MG63 (cell line): ENCODE measurements at places on chromosomes 6 and 20. TPM values are rescaled to one million over a fixed set of nuclear protein-coding genes. Genes with fewer than 3 reads are reported as not detected.

Gene SCUBE3
- total RNA-seq, result 2.5 and 4.2 TPM in 2 replicates

Gene ETV7
- 0.82 TPM in 1 of 2 replicates, not detected in the other for total RNA-seq

Gene NOTCH4
- total RNA-seq, result 0.25 TPM in 1 of 2 replicates, not detected in the other

Gene GPX6
- total RNA-seq, result not detected in 2 replicates

GRCh38 chr6:126701676-126702560 is 362.0 kb downstream of the CENPW start:
- no peak for DNase-seq
